IMR-90 (cell line): ENCODE measurements at places on chromosomes 4 and X.
A peak's percentile ranks its signal among the peaks of the same experiment; 100 is the strongest.

DNA sequence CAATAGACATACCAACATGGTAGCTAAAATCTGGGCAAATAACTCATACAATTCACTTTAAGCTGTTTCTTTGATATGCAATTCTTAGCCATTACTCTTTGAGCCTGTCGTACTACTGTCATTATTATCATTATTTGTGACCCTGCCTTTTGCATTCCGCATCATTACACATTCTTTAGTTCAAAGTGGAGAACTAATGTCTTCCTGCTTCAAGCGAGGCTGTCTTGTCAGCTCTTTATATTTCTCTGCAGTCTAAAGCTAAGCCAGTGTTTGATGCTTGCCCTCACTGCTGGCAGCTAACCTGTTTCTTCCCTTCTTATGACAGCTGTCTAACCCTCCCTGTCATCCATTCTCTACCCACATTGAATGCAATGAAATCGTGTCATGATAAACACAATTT, 186.8 kb downstream of the FAT4 start:
- no peaks in the 10 kb centered on the region for H3K36me3 ChIP-seq
- no peak overlapping the region for H3K27ac ChIP-seq
- H3K4me3 ChIP-seq: no peak overlapping the region
- no peaks in the 10 kb centered on the region for H3K4me1 ChIP-seq
- no peak for DNase-seq

DNA sequence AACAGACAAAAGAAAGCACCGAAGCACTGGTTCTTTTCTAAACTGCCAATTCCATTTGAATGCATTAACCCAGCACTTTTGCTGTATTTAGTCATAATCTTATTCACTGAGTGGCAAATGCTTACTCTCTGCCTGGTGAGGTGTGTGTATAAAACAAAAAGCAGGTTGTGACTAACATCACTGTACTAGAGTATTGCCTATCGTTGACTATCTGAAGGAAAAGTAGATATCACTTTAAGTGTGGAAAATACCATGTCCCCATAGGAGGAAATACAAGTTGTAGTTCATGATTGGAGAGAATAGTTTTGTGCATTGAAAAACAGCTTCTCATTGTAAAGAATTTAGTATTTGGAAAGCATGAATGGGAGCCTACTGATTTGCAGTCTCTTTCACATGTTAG, 2.7 kb downstream of the PDLIM5 start:
- no peak overlapping the region for H3K4me3 ChIP-seq
- H3K27ac ChIP-seq: no peak overlapping the region
- H3K27me3 ChIP-seq: no peaks in the 10 kb centered on the region
- peaks cover 3% of the 10 kb centered on the region; the same call in 1 of the 2 replicates for H3K36me3 ChIP-seq
- DNase-seq: peak; percentile 15
- peaks cover 6% of the 10 kb centered on the region for H3K4me1 ChIP-seq

- no peak overlapping the region for H3K4me3 ChIP-seq
- no peaks in the 10 kb centered on the region for H3K36me3 ChIP-seq
- no peak for DNase-seq
- H3K27ac ChIP-seq: no peak overlapping the region
- H3K4me1 ChIP-seq: no peaks in the 10 kb centered on the region
- H3K27me3 ChIP-seq: peaks cover 16% of the 10 kb centered on the region
These were observed 744 bp downstream of the NPY5R start for GRCh38 chr4:163344147-163345125.

GRCh38 chrX:10007621-10008020, 40.5 kb downstream of the CLDN34 start:
- DNase-seq: peak; percentile 73
- H3K36me3 ChIP-seq: no peaks in the 10 kb centered on the region
- H3K4me1 ChIP-seq: peaks cover 12% of the 10 kb centered on the region
- H3K4me3 ChIP-seq: no peak overlapping the region
- peak overlapping the region; percentile 23; the same call in 1 of the 2 replicates for H3K27ac ChIP-seq

DNA sequence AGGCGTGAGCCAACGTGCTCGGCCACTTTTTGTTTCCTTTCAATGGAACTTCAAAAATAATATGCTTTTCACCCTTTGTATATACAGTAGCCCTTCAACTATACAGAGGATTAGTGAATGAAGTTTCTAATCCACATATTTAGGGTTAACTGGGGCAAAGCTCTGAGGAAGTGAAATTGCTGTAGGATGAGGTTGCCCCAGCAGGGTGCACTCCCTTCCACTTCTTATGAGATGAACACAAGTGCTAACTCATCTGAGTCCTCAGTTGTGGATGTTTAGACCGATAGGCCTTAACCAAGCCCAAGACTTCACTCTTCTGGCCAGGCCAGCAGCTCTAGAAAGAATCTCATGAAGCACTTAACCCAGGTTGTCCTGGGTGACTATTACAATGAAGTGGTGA, 29.1 kb upstream of the CT55 start:
- no peak overlapping the region for H3K4me3 ChIP-seq
- H3K4me1 ChIP-seq: no peaks in the 10 kb centered on the region
- no peaks in the 10 kb centered on the region for H3K36me3 ChIP-seq
- H3K27me3 ChIP-seq: peaks cover 1% of the 10 kb centered on the region; the same call in 1 of the 2 replicates
- no peak for DNase-seq

GRCh38 chrX:19848110-19848509, 39.3 kb downstream of the SH3KBP1 start:
- no peaks in the 10 kb centered on the region for H3K27me3 ChIP-seq
- no peak for DNase-seq
- no peak overlapping the region for H3K27ac ChIP-seq
- peaks cover 5% of the 10 kb centered on the region; the same call in 1 of the 2 replicates for H3K4me1 ChIP-seq
- no peak overlapping the region for H3K4me3 ChIP-seq
- H3K36me3 ChIP-seq: no peaks in the 10 kb centered on the region

- H3K27me3 ChIP-seq: peaks cover 4% of the 10 kb centered on the region; the same call in 1 of the 2 replicates
- H3K36me3 ChIP-seq: no peaks in the 10 kb centered on the region
- no peak overlapping the region for H3K4me3 ChIP-seq
- no peak overlapping the region for H3K27ac ChIP-seq
These were observed 235.3 kb downstream of the GPAT3 start for GRCh38 chr4:83771113-83771705.

DNA sequence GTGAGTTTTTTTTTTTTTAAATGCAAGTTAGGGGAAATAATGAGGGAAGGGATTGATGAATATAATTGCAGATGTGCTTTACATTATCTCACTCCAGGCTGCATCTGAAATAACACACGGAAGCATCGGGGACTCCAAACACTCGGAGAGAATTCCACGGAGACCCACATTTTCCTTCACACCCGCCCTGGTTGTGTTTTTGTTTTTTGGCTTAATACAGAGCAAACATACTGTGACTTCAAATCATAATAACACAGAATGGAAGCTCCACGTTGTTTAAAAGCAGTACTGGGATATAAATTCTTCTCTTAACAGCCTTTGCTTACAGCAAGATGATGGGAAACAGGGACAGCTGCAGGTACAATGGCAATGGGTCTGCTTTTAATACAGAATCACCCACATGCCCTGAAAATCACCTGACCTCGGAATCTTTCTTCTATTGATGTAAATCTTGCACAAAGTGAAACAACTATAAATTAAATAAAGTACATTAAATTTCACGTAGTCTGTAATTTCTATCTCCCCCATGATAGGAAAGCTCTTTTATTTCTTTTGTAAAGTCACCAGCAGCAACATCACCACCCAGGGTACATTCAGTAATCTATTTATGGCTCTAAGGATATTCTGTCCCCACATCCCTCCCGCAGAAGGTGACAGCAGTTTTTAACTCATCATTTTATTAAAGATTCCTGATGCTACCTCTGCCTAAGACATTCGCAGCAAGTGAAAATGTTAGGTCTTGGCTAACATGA, 119.3 kb downstream of the ZNF827 start:
- DNase-seq: no peak
- H3K27ac ChIP-seq: no peak overlapping the region
- H3K27me3 ChIP-seq: no peaks in the 10 kb centered on the region
- no peak overlapping the region for H3K4me3 ChIP-seq
- peaks cover 3% of the 10 kb centered on the region for H3K36me3 ChIP-seq
- peaks cover 23% of the 10 kb centered on the region for H3K4me1 ChIP-seq

DNA sequence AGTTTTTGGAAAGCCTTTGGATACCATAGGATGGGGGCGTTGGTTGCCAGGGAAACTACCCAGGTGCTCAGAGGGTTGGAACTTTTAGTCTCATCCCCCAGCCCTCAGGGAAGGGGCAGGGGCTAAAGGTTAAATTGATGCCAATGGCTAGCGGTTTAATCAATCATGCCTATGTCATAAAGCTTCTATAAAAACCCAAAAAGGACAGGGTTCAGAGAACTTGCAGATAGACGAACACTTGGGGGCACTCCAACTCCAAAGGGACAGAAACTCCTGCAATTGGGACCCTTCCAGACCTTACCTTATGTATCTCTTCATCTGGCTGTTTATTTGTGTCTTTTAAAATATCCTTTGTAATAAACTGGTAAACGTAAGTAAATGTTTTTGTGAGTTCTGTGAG, 30.0 kb upstream of the GPR173 start:
- H3K27ac ChIP-seq: no peak overlapping the region
- no peak for DNase-seq
- no peak overlapping the region for H3K4me3 ChIP-seq
- no peaks in the 10 kb centered on the region for H3K4me1 ChIP-seq
- H3K27me3 ChIP-seq: peaks cover 33% of the 10 kb centered on the region

GRCh38 chr4:52425751-52426326, 233.3 kb downstream of the USP46 start:
- H3K36me3 ChIP-seq: no peaks in the 10 kb centered on the region
- H3K4me3 ChIP-seq: no peak overlapping the region
- H3K27ac ChIP-seq: no peak overlapping the region
- H3K27me3 ChIP-seq: no peaks in the 10 kb centered on the region; the same call in 1 of the 2 replicates

DNA sequence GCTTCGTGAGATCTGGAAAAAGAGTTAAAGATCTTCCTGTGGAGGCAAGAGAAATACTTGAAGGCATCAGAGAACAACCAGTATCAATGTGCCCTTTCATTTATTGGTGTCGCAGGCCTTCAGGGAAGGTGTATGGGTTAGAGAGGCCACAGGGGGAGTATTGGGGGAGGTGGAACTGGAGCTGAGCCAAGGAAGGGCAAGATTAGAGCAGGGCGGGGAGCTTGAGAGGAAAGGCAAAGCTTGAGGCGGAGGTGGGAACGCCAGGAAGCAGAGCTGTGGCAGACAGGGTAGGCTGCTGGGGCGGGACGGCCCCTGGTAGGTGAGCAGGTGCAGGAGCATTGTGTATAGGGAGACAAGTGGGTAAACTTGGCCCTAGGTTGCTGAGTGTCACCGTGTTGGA, 329.9 kb downstream of the ARHGAP10 start:
- H3K4me1 ChIP-seq: peaks cover 4% of the 10 kb centered on the region; the same call in 1 of the 2 replicates
- H3K27ac ChIP-seq: no peak overlapping the region
- H3K27me3 ChIP-seq: no peaks in the 10 kb centered on the region
- no peak for DNase-seq

- H3K4me3 ChIP-seq: peak overlapping the region; percentile 89
- H3K27me3 ChIP-seq: no peaks in the 10 kb centered on the region
- peaks cover 21% of the 10 kb centered on the region; the same call in 1 of the 2 replicates for H3K36me3 ChIP-seq
- peaks cover 15% of the 10 kb centered on the region for H3K4me1 ChIP-seq
These were observed 1.0 kb upstream of the PDGFRA start for GRCh38 chr4:54228056-54228527.

GRCh38 chr4:21768349-21769310, 179.9 kb downstream of the KCNIP4 start:
- DNase-seq: peak; percentile 52
- H3K4me3 ChIP-seq: no peak overlapping the region
- H3K27ac ChIP-seq: no peak overlapping the region
- H3K4me1 ChIP-seq: no peaks in the 10 kb centered on the region

GRCh38 chrX:131217989-131218388, 71.1 kb downstream of the IGSF1 start:
- no peak overlapping the region for H3K27ac ChIP-seq
- H3K36me3 ChIP-seq: no peaks in the 10 kb centered on the region
- H3K4me1 ChIP-seq: no peaks in the 10 kb centered on the region
- no peak for DNase-seq

- no peaks in the 10 kb centered on the region for H3K4me1 ChIP-seq
- no peak overlapping the region for H3K4me3 ChIP-seq
- H3K27me3 ChIP-seq: no peaks in the 10 kb centered on the region
- H3K36me3 ChIP-seq: peaks cover 14% of the 10 kb centered on the region
- no peak overlapping the region for H3K27ac ChIP-seq
These were observed 21.2 kb upstream of the LAMTOR3 start for GRCh38 chr4:99915449-99915848.

DNA sequence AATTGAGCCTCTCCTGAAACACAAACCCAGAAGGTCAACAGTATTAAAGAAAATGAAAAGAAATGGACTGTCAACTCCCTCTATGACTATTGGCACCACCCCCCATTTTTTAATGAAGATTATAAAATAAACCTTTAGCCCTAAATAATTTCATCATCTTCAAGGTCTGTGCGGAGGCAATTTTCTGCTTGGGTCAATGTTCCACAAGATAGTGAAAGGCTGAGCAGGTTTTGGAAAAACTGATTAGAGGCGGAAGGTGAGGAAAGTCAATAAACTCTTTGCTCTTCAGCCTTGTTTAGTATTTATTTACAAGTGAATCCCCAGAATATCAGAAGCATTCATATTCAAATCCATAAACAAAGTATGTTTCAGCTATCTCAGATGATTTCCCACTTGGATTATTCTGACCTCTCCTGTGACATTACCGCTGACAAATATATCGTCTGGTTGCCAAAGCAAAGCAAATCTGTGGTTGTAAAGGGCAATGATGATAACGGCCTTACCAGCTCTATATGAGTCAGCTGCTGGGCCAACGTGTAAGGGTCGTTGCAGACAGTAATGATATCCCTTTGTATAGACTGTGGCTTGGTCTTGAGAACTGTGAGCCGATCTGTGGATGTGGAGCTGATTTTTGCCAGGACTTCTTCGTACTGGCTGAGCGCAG, 24.0 kb downstream of the RASGEF1B start:
- H3K4me1 ChIP-seq: peaks cover 14% of the 10 kb centered on the region
- no peaks in the 10 kb centered on the region for H3K27me3 ChIP-seq
- peak; percentile 39 for DNase-seq
- H3K4me3 ChIP-seq: no peak overlapping the region
- no peaks in the 10 kb centered on the region; the same call in 1 of the 2 replicates for H3K36me3 ChIP-seq
- no peak overlapping the region for H3K27ac ChIP-seq

DNA sequence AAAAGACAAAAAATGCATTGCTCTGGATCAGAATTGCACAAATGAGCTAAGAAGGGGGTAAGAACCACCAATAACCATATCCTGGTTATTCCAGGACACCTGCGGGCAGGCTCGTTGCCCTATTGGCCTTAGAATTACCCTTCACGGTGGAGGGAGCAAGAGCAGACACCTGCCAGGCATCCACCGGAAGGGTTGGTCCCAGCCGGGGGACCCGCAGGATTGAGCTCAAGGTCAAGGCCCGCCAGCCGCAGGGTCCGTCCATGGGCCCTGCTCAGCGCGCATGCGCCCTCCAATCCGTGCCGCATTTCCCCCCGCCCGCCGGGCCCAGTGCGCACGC, 575 bp downstream of the SLC25A6 start:
- no peaks in the 10 kb centered on the region for H3K27me3 ChIP-seq
- peak overlapping the region; percentile 67 for H3K27ac ChIP-seq
- DNase-seq: no peak
- H3K4me3 ChIP-seq: peak overlapping the region; percentile 94
- H3K4me1 ChIP-seq: no peaks in the 10 kb centered on the region; the same call in 1 of the 2 replicates

- no peak overlapping the region for H3K27ac ChIP-seq
- H3K27me3 ChIP-seq: no peaks in the 10 kb centered on the region
- no peak overlapping the region for H3K4me3 ChIP-seq
- peaks cover 4% of the 10 kb centered on the region; the same call in 1 of the 2 replicates for H3K4me1 ChIP-seq
These were observed 94.7 kb upstream of the SPRY1 start for GRCh38 chr4:123301923-123302322.
